Upper lobe of right lung (tissue), 1 donor: ENCODE measurements at places on chromosomes 3 and 15.

DNA sequence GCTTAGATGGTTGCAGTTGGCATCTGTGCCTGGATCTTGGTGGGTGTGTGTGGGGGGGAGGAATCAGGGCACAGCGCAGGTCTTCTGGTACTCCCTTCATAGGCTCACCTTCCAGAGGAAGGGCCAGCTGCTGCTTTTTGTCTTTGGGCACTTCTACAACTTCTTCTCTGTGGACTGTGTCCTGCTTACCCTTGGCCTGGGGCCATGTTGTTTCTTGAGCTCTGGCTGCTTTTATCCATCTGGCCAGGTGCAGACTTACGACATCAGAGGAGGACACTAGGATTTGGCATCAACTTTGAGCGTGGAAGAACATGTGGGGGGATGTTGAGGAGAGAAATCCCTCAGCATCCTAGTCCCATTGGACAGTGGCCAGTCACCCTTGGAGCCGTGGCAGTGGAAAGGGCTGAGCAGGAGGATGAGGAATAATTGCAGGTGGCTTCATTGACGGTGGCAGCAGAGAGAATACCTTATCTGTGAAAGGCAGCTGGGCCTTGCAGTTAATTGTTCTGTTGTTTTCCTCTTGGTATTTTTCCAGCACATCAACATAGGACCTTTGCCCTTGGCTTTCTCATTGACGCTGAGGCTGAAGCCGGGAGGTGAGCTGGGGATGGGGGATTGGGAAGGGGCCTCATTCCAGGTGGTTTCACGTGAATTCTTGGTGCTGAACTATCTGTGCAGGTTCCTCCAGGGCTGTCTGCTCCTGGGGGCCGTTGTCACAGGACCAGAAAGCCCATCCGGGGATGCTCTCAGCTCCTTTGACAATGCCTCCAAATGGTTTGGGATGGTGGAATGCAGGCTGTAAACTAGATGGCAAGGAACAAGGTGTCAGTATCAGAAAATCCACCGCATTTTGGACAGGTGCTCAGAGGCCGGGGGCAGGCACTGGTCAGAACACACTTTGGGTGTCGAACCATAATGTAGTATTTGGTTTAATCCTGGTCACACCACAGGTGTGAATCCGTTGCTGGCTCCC is 9.7 kb downstream of the EPHB1 start:
- DNase-seq = no peak

DNA sequence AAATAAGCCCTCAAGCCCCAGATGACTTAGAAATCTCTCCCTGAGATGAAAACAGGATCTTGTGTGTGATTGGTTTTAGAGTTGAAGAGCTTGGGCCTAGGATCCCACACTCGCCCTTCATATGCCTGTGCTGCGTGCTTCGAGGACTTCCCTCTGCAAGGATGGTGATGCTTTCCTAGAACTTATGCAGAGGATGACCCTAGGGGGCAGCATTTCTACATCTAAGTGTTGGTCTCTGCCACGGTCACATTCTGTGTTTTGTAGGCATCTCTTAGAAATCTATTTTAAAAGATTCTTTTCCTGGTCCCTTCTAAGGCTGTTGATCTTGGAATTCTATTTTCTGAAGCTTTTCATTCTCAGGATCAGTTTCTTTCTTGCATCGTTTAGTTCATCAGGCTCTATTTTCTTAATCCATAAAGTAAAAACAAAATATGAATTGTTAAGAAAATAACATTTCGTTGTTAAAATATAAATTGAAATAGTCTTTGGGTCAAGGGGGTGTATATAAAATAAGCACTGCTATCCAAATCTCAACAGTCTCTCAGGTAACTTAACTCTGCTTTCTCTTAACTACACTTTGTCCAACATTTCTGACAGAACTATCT is 45.7 kb downstream of the WDR76 start:
- DNase-seq = no peak

- DNase-seq = no peak
Measured at GRCh38 chr15:72178976-72179585, 18.5 kb downstream of the GRAMD2A start.

DNA sequence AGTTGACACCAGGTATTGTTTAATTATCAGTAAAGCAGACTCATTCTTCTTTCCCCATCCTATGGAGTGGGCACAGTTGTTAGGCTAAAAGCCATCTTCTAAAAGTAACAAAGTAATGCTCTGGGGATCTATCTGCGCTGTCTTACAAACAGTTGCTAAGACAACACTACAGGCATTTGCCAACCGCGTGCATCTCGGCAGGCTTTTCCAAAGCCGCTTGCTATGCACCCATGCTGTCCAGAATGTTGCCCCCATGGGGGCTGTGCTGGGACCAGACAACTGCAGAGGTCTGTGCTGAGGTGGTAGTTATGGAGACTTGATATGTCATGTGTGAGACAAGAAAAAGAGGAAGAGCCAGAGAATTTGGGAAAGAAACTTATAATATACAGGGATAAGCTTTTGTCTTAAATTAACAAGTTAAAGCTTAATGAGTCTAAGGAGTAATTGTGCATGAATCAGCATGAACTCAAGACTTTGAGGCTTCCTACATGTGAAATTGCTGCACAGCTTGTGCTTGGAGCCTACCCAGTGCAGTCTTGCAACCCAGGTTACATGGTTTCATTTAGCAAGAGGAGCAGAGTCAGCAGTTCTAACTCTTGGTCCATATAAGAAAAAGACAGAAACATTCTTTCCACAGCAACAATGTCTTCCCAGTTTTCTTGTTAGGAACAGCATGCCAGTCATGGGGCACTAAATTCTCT is 38.9 kb upstream of the DCLK3 start:
- no peak for DNase-seq

- DNase-seq = peak; percentile 89
Measured at GRCh38 chr15:80695099-80695910, at the start of gene ABHD17C. TSS of gene ABHD17C (plus strand) at chr15:80695310. CDS start at chr15:80695430, 120 bp downstream.

DNA sequence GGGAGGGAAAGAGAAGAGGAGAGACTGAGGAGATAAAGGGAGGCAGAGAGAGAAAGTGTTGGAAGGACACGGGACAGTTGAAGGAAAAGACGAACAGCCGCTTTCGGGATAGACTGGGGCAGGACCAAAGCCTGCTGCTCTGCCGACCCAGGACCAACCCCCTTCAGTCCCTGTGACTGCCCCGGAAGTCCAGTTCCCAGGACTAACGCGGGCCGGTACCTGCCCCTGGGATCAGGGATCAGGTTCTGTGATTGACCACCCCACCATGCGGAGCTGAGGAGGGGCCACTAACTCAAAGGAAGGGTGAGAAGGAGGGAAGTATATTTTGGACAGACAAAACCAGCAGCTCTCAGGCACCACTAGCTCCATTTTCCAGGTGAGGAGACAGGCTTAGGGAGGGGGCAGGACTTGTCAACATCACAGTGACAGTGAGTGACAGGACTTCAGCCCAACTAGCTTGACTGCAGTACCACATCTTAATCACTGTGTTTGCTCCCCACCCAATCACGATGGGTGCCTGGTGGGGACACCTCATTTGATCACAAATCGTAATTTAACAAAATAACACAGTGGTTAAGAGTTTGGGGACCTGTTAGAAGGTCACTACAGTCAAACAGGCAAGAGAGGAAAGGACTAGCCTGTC is 9.8 kb upstream of the EPHB3 start:
- DNase-seq = no peak

GRCh38 chr15:64767203-64767602 is 8.2 kb downstream of the RBPMS2 start:
- DNase-seq = no peak

DNA sequence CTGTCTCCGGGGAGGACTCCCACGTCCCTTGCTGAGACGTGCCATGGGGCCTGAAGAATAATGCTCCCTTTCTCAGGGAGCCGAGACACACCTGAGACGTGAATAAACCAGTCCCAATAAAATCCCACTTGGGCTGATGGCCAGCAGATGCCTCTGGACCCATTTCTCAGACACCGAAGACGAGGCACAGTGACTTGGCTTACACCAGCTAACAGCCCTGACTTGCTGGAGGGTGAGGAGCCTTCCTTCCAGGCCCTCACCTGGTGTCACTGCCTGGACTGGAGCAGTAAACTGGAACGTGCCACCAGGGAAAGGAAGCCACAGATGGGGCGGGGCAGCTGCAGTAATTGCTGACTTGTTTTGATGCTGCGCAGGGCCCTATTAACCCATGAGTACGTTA is 189.7 kb downstream of the PDZRN3 start:
- no peak for DNase-seq
